Activated T-helper 1 cell treated with Interleukin-2 at 50 U/mL for 16 hours (primary cell): ENCODE measurements at places on chromosomes 7 and 10.

- no peak for DNase-seq
Observed at GRCh38 chr7:100607111-100607510, 4.9 kb downstream of the PCOLCE start.

GRCh38 chr7:12524794-12525386, 45.6 kb upstream of the SCIN start:
- DNase-seq = no peak

DNA sequence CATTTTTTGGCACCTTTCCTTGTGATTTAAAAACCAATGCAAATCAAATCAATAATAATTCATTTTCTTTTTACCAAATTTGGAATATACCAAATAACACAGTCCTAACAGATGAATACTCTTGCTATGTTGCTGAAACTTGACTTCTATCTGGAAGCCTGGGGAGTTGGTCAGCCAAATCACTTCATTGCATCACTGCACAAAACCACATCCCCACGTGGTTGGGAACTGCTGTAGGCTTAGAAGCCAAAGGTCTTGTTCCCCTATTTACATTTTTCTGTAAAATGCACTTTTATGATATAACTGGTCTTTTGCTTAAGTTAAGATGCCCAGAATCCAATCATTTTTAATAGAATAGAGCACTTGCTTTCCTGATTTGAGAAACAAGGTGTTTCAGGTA, 15.2 kb downstream of the GPR85 start:
- DNase-seq = no peak

GRCh38 chr7:2826771-2827170, 17.3 kb downstream of the GNA12 start:
- no peak for DNase-seq

DNA sequence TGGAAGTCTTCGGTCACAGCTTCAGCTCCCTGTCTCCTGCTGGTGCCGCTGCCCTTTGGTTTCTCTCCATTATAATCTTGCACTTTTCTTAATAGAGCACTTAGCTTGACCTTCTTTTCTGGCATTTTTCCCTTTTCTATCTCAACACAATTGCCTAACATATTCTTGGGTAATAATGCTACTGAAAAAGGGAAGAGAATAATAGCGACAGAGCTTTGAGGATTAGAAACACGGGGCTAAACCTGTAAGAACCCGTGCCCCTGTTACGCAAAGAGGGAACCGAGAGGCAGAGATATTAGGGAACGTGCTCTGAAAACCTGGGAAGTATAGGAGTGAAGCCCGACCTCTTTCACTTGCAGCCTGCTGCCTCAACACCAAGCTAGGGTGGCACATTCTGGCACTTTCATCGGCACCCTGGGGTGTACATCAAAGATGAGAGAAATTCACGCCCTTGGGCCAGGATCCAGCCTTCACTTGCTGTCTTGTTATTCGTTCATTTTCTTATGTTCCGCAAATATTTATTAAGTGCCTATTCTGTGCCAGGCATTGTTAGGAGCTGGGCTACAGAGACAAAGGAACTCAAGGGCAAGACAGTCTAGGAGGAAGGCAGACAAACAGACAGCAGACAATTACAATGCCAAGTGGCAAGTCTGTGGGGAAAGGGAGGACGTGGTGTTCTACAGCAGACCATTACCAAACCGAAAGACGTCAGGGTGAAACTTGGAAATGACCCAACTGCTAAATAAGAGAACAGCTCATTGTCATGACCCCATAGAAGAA, 33.0 kb upstream of the GALNTL5 start:
- DNase-seq = no peak
